ENCODE measurements at places on chromosomes 7 and 10.

DNA sequence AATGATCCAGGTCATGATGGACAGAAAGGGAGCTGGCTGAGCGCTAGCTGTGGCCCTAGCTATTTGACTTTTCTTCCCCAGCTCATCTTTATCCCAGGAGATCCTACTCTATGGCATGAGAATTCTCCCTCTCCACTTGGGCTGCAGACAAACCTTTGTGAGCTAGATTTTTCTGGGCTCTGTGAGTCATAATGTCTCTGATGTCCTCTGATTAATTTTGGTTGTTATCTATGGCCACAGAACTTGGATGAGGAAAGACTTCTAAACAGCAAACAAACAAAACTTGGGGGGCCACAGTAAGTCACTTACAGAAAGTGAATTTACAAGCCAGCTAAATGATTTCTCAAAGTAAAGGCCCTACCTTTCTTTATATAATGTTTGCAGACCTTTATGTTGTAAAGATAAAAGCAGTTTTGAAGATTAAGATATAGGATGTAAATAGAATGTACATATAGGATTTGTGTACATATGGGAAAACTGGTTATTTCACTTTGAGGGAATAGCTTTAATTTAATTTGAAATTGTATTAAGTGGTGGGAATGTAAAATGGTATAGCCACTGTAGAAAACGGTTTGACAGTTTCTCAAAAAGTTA, 10.4 kb downstream of the ABLIM1 start:
- DNase-seq, result no peak

GRCh38 chr7:107312418-107312817, 143.6 kb downstream of the HBP1 start:
- no peak for DNase-seq

DNA sequence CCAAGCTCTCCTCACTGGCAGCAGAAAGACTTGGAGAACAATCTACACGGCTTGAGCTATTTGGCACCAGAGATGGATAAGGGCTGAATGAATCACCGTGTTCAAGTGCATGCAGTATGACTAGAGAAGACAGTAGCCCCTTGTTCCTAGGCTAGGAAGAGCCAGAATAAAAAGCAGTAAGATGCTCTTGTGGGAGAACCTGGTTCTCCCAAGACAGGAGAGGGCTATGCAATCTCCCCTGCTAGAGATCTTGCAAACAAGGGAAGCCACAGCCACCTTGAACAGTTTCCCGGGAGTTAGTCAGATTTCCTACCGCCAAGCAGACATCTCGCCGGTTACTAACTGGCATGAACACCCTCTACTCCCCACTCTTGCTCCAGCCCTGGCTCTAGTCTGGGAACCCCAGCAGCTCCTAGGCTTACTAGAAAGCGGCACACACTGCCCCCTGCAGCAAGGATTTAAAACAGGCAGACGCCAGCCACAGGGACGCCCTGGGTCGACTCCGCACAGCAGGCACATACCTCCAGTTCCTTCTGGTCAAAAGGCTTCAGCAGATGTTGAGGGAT, 107.3 kb downstream of the SMURF1 start:
- no peak for DNase-seq

DNA sequence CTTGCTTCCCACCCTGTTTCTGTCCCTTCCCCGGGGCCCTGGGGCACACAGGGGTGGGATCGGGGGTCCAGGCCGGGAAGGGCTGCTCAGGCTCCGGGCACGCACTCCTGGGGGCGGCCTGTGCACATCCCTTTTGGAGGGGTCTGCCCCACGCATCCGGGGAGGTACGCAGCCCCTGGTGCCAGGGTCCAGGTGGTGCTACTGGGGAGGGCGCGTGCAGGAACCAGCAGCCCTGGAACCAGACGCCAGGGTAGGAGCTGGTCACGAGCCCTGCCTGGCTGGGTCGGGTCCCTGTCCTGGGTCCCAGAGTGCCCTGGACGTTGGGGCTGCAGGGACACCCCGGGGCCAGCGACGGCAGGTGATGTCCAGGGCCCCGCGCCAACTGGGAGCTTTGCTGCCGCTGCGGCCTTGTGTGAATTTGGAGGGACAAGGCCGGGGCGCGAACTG, 53.4 kb downstream of the GLRX3 start:
- no peak for DNase-seq

GRCh38 chr10:42958142-42958868, 118.6 kb upstream of the RET start:
- no peak for DNase-seq

GRCh38 chr7:137919987-137920386, 73.2 kb upstream of the DGKI start:
- DNase-seq, result no peak

DNA sequence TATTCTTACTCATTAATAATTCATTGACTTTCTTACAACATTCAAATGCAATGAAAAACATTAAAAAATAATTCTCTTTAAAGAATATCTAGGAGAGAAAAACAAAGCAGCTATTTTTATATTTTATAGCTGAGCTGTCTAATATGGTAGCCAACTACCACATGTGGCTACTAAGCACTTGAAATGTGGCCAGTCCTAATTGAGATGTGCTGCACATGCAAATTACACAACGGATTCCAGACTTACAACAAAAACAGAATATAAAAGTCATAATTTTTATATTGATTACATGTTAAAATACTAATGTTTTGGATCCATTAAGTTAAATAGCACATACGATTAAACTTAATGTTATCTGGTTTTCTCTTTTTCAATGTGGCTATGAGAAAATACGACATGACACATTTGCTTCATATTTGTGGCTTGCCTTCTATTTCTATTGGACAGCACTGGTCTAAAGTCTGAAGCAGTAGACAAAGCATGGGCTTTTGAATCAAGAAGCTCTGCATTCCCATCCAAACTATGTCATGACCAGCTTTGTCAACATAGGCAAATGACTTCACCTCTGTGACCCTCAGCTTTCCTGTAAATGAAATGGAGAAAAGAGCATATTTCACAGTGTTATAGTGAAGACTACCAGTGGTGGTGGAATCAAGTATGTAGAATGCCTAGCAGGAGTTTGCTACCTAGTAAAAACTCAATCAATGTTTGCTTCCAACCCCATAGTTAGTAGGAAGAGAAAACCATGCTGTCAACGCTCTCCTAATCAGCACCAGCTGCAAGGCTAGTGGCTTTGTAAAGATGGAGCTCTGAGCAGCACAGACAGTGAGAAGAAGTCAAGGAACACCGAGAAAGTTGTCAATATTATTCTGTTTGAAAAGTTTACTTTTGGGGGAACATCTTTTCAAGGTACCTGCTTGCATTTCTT, 37.1 kb upstream of the GDF10 start:
- DNase-seq, result no peak

DNA sequence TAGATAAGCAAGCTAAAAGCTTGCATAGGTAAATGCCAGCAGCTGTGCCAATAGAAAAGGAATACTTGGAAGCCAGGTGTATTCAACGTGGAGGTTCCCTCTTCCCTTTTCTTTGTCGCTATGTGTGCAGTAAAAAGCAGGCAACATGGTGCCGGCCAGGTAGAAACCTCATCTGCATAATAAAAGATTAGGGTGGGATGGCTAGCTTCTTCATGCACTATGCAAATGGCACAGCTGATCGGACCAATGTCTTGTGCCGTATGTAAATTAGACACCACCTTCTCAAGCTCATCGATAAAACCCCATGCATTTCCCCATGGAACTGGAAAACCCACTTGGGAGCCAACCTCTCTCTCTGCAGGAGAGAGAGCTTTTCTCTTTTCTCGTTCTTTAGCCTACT, 150.9 kb upstream of the FOXK1 start:
- DNase-seq, result no peak

DNA sequence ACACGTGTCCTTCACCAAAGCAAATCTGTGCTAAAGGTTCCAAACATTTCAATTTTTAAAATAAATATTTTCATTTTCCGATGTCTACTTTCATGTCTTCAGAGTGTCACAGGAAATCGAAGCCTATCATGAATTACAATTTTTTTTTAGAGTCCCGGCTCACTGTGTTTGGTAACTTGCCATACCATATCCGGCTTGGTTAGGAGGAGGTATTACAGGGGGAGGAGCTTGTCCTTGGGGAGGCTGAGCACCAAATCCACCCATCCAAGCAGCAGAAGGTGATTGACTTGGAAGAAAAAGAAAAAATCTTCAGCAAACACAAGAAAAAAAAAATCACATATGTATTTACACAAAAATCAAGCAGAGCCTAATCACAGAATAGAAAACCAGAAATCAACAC, 21.3 kb downstream of the TIAL1 start:
- DNase-seq, result no peak

DNA sequence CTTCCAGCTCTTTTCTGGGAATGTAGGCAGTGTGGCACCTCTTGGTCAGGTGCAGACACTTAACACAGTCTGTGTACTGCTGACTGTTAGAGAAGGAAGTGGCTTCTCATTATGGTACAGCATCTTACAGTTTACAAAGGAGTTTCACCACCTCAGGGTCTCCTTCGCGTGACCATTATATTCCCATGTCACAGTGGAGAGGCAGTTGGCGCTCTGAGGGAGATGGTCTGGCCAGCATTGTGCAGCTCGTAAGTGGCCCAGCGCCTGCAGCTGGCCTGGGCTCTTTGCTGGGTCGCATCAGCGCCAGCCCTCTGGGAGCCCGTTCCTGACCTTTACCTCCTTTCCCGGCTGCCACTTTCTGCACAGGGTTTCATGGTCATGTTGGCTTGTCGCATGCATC, 15.4 kb downstream of the TSPAN15 start:
- no peak for DNase-seq

DNA sequence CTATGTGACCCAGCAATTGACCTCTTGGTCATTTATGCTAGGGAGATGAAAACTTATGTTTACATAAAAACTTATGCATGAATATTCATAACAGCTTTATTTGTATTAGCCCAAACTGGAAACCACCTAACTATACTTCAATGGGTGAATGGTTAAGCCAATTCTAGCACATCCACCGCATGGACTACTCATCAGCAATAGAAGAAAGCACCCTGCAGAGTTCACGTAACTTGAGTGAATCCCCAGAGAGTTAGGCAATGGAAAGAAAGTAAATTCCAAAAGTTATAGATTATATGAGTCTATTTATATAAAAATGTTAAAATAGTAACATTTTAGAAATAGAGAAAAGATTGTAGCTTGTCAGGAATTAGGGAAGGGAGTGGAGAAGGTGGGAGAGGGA, 60.2 kb upstream of the NRG3 start:
- DNase-seq, result no peak

- no peak for DNase-seq
These were observed 9.0 kb downstream of the MEST start for GRCh38 chr7:130500910-130501309.

Measured in stimulated activated CD4-positive, alpha-beta T cell treated with anti-CD3 and anti-CD28 coated beads, Interleukin-15, amount 100 ng/mL, for 1 hour (primary cell).